ENCODE measurements at places on chromosomes 16 and 17.

DNA sequence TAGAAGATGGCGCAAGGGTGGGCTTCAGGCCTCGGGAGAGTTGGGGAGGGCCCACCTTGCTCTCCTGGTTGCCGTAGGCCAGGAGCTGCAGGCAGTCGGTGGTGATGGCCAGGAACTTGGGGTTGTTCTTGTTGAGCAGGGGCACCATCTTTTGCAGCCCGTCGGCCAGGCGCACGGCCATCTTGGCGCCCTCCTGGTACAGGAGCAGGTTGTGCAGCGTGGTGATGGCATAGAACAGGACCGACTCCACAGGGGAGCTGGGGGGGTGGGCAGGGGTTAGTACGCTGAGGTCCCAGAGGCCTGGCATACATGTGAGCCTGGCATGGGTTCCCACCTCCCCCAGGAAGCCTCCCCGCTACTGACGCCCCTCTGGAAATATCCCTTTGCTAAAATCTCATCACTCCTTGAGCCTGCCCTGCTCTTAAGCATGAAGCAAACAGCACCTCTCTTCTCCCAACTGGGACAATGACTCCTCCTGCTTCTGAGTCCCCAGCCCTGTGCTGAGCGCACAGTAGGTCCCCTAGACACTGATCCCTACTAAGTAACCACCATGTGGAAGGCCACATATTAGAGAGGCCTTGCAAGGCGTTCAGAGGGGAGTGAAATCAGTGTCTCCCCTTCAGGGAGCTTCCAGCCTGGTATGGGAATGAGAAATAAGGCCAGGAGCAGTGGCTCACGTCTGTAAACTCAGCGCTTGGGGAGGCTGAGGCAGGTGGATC, 19.0 kb downstream of the JUP start:
- no peak for DNase-seq

- DNase-seq: no peak
Observed at GRCh38 chr17:58556833-58557250, 42.4 kb upstream of the MTMR4 start.

DNA sequence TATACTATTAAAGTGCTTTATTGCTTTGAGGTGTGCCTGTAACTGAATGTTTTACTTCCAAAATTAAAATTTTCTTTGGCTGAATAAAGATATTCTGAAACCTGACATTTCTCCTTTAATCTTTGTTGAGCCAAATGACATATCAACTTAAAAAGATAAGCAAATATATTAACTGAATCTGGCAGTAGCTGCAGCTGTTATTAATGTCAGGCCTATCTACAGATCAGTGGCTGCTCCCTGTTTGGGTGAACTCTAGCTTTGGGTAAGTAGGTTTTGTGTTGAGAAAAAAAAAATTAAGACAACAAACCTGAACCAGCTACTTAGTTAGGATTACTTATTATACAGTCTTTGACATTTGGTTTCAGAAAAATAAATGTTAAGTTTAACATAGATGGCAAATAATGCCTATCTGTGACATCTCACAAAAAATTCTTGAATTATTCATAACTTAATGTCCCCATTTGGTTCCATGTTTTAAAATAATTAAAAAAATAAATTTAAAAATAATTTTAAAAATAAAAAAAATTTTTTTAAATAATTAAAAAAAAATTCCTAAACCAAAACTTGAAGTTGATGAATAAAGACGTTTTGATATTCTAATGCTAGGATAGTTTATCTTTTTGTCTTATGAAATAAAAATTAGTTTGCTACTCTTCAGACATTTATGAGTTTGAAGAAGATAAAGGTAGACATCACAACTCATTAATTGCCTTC, 19.8 kb downstream of the CPD start:
- DNase-seq: no peak

GRCh38 chr16:4760221-4760910, 6.6 kb downstream of the ZNF500 start:
- DNase-seq: no peak

DNA sequence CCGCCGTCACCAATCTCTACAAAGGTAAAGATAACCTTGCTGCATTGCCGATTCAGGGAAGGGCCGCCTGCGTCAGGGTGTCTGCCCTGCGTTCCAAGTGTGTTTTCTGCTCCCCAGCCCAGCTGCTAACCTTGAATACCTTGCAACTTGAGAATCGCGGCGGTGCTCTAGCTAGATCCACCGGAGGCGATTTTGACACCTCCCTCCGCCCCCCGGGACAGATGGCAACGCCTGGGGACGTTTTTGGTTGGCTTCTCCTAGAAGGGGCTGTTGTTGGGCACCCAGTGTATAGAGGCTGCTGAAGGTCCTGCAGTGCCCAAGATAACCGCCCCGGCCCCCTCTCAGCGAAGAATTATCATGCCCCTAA, 1.5 kb downstream of the HAPSTR1 start:
- DNase-seq: no peak

GRCh38 chr16:67537636-67538591, 9.3 kb downstream of the RIPOR1 start:
- DNase-seq: no peak

Measured in stimulated activated CD8-positive, alpha-beta memory T cell treated with anti-CD3 and anti-CD28 coated beads, Interleukin-7, amount 100 ng/mL, for 48 hours (primary cell).